ENCODE measurements at places on chromosomes 1 and 21. TPM values are rescaled to one million over a fixed set of nuclear protein-coding genes. Genes with fewer than 3 reads are reported as not detected.

DNA sequence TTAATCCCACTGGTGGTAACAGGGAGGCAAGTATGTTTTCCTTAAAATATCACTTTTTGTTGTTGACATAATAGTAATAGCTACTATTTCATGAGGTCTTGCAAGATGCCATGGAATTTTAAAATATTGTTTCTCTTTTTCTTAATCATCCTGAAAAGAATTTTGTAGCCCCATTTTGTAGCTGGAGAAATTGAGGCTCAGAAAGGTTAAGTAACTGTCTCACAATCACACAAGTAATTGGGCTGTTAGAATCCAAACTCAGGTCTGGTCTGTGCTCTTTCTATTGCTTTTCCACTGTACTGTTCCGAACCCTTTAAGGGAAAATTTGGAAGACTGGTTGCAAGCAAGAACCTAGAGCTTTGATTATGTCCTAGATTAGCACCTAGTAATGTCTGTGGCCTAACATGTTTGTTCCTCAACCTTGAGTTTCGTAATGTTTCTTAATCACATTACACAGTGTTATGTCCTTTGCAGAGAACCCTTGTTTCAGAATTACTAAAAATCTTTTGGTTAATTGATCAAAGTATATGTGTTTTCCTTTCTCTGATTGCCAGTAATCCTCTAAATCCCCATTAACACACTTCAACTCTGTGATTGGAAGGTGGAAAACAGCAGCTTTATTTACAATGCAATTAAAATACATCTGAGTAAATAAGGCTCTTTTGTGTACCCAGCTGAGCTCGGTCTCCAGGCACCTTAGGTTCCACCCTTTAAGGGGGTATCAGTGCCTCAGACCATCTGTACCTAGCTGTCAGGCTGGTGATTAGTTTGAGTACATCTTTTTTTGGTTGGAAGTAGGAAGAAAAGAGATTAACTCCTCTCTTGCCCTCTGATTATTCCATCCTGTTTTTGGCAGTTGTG is 10.4 kb downstream of the LRRC42 start:
- H3K36me3 ChIP-seq = no peaks in the 10 kb centered on the region
- H3K4me3 ChIP-seq = no peak overlapping the region
- H3K27me3 ChIP-seq = no peaks in the 10 kb centered on the region

- H3K4me1 ChIP-seq = no peaks in the 10 kb centered on the region
- no peaks in the 10 kb centered on the region for H3K27me3 ChIP-seq
- H3K36me3 ChIP-seq = no peaks in the 10 kb centered on the region
- DNase-seq = no peak
- H3K4me3 ChIP-seq = no peak overlapping the region
Observed at GRCh38 chr1:109803901-109804331, 40.2 kb upstream of the EPS8L3 start.

- no peak for DNase-seq
- H3K4me3 ChIP-seq = no peak overlapping the region
- no peaks in the 10 kb centered on the region for H3K27me3 ChIP-seq
- no peak overlapping the region for H3K27ac ChIP-seq
Observed at GRCh38 chr21:42151148-42151947, 67.6 kb upstream of the ABCG1 start.

GRCh38 chr1:212485571-212485912 is 52.8 kb downstream of the NENF start:
- no peak overlapping the region for H3K4me3 ChIP-seq
- DNase-seq = no peak
- no peak overlapping the region for H3K27ac ChIP-seq
- H3K36me3 ChIP-seq = no peaks in the 10 kb centered on the region

Gene C8B
- not detected for total RNA-seq

- no peaks in the 10 kb centered on the region for H3K36me3 ChIP-seq
- H3K27ac ChIP-seq = no peak overlapping the region
- H3K4me3 ChIP-seq = no peak overlapping the region
- no peak for DNase-seq
- H3K4me1 ChIP-seq = no peaks in the 10 kb centered on the region
Observed at GRCh38 chr1:108551137-108551862, 8.6 kb upstream of the EEIG2 start.

Gene IL24
- not detected for total RNA-seq

DNA sequence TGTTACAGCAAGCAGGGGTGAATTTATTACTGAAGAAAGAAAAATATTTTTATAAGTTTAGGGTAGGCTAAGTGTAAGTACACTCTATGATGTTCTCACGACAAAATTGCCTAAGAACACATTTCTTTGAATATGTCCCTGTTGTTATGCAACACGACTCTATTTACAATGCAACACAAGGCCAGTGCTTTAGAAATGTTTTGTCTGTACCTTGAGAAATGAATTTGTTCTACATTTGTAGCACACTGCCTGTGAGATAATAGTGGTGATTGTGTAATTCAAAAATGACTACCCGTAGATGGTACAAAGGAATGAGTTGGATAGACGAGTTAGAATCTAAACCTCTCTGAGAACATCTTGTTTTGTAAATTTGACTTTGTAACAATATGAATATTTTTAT is 63.7 kb upstream of the IGSF5 start:
- no peak overlapping the region for H3K27ac ChIP-seq
- no peak overlapping the region for H3K4me3 ChIP-seq
- H3K36me3 ChIP-seq = no peaks in the 10 kb centered on the region
- H3K27me3 ChIP-seq = no peaks in the 10 kb centered on the region

DNA sequence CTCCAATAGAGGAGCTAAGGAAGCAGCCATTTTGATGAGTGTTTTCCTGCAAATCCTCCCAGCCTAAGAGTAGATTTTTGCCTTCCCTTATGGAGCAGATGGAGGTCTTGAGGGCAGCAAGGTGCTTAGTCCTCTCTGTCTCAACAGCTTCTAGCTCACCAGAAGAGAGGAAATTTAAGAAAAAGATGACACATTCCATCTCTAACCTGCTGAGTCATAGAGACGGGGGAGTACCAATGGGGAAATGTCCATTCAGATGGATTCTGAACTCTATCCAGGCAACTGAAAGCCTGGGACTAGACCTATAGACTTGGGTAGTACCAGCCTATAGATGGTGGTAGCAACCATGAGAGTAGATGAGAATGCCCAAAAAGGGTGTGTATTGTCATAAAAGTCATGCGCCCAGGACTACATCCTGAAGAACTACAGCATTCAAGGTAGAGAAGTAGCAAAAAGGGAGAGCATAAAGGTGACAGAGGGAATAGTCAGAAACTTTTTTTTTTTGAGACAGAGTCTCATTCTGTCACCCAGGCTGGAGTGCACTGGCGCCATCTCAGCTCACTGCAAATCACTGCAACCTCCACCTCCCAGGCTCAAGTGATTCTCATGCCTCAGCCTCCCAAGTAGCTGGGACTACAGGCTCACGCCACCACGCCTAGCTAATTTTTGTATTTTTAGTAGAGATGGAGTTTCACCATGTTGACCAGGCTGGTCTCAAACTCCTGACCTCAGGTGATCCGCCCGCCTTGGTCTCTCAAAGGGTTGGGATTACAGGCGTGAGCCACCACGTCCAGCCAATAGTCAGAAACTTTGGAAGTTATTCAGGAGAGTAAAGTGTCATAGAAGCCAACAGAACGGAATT is 10.7 kb upstream of the ELOA start:
- H3K27ac ChIP-seq = no peak overlapping the region
- no peaks in the 10 kb centered on the region for H3K27me3 ChIP-seq
- no peaks in the 10 kb centered on the region for H3K36me3 ChIP-seq
- no peak overlapping the region for H3K4me3 ChIP-seq
- no peak for DNase-seq

Gene C4BPA
- not detected for total RNA-seq

DNA sequence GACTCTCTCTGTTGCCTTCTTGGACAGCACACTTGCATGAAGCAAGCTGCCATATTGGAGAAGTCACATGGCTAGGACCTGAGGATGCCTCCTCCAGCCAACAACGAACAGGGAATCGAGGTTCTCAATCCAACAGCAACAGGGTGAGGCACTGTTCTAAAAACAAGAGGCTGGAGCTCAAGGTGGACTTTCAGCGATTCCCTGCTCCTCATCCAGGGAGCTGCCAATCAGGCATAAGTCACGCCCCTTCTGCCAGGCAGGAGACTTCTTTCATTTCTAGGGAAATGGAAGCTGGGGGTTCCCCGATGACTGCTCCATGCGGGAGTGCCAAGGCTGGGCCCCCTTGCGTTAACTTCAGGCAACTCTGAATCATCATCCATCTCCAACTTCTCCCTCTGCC is 22.7 kb upstream of the IFNAR1 start:
- no peaks in the 10 kb centered on the region for H3K36me3 ChIP-seq
- no peak for DNase-seq
- H3K27me3 ChIP-seq = no peaks in the 10 kb centered on the region
- peaks cover 20% of the 10 kb centered on the region for H3K4me1 ChIP-seq
- H3K27ac ChIP-seq = no peak overlapping the region

DNA sequence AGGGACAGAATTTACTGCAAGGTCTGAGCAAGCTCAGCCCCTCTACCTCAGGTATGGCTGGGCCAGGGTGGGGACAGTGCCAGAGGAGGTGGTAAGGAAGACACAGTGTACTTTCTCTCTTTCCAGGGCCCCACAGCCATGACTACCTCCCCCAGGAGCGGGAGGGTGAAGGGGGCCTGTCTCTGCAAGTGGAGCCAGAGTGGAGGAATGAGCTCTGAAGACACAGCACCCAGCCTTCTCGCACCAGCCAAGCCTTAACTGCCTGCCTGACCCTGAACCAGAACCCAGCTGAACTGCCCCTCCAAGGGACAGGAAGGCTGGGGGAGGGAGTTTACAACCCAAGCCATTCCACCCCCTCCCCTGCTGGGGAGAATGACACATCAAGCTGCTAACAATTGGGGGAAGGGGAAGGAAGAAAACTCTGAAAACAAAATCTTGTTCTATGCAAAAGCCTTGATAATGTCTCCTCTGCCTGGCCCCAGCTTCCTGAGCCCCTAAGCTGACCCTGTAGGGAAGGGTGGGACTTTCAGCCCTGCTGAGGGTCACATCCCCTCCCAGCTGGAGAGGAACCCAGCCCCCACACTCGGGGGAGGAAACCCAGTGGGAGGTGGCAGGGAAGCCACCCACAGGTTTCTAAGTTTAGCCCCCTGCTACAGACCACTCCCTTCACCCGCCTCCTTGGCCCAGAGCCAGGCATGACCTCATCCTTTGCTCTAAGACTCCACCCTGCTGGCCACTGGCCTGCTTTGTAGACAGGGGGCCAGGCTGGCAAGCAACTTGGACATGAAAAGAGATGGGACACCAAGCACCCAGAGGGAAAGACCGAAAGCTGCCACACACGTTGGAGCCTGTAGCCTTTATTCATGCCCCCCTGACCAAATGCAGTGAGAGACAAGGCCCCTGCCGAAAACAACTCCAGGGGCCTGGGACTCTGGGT is 6.4 kb downstream of the RHOC start:
- H3K27ac ChIP-seq = peak overlapping the region; percentile 98
- H3K4me3 ChIP-seq = no peak overlapping the region
- peaks cover 61% of the 10 kb centered on the region for H3K4me1 ChIP-seq
- DNase-seq = peak; percentile 94
- H3K27me3 ChIP-seq = no peaks in the 10 kb centered on the region

GRCh38 chr1:87165177-87165576 is 163.5 kb upstream of the LMO4 start:
- no peak overlapping the region for H3K4me3 ChIP-seq
- no peaks in the 10 kb centered on the region for H3K4me1 ChIP-seq
- H3K27ac ChIP-seq = no peak overlapping the region
- no peak for DNase-seq
